Mesothelial cell of epicardium (in vitro differentiated cells): ENCODE measurements at places on chromosomes 7 and 10.

GRCh38 chr7:2982831-2983230 is 60.8 kb downstream of the CARD11 start:
- no peak for DNase-seq

GRCh38 chr10:7832060-7832459 is 13.8 kb downstream of the TAF3 start:
- DNase-seq: no peak

GRCh38 chr7:81155654-81156373 is 237.0 kb upstream of the SEMA3C start:
- DNase-seq: no peak

DNA sequence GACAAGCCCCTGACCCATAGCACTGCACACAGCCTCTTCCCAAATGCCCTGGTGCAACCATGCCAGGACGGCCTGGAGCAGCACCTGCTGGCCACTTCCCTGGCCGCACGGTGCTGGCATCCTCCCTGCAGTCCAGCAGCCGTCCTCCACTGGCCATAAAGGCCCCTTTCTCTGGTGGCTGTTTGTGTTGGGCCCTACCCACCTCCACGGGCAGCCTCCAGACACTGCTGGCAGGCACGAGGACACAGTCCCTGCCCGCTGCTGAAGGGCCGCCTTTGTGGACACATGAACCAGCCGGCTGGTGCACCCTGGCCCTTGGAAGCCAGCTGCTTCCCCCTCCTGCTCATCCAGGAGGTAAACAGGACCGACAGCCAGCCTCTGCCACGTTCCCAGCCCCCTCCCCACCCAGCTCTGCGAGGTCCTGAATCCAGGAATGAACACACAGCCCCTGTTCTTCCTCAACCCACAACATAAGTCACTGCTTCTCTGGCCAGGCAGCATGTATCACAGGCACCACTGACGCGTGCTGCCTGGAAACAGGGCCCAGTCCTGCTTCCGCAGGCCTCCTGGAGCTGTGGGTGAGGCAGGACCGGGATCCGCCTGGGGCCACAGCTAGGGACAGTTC is 43.8 kb downstream of the SPOCK2 start:
- DNase-seq: no peak

DNA sequence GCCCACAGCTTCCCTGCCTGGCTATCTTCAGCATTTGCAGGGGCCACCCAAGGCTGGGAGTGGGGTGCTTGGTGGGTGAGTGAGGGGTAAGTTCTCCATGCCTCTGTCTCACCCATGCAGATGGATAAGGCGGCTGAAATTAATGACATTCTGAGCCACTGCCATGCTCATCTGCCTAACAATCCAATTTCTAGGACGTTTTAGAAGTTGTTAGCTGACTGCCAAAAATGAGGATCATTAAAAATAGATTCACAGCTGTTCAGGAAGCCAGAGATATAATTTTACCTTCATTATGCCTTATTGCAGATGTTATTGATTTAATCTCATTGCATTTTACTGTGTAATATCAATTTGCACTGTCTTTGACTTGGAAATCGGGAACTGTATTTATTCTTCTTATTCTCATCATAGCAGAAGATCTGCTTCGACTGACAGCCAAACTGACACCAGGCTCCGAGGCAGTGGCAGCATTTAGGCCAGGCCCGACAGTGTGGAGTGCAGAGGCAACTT is 334.4 kb upstream of the NPVF start:
- DNase-seq: no peak
